CD4-positive, alpha-beta T cell treated with Interferon gamma for 1 hour (primary cell): ENCODE measurements at places on chromosomes 5 and 9.

- no peak for DNase-seq
Measured at GRCh38 chr9:33923998-33924701, 107.2 kb downstream of the UBE2R2 start.

GRCh38 chr9:106284296-106284695 lies 578.7 kb upstream of the ZNF462 start:
- DNase-seq = no peak

GRCh38 chr5:101678481-101679193 lies 617.4 kb downstream of the SLCO4C1 start:
- peak; percentile 1 for DNase-seq

DNA sequence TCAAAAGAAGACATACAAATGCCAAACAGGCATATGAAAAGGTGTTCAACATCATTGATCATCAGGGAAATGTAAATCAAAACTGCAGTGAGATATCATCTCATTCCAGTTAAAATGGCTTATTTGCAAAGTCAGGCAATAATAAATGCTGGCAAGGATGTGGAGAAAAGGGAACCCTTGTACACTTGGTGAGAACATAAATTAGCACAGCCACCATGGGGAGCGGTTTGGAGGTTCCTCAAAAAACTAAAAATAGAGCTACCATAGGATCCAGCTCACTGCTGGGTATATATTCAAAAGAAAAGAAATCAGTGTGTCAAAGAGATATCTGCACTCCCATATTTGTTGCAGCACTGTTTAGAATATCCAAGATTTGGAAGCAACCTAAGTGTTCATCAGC lies 50.3 kb downstream of the AP3S1 start:
- DNase-seq = no peak

DNA sequence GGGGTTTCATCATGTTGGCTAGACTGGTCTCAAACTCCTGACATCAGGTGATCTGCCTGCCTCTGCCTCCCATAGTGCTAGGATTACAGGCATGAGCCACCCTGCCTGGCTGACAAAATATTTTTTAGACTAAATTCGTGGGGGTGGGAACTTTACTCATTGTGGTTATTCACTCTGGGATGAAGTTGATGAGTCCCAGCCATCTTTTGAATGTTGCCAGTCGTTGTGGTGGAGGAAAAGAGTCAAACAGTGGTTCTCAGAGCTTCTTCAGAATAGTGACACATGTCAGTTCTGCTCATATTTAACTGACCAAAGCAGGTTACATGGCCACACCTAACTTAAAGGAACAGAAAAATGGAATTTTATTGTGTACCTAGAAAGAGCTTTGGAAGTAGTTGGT lies 6.9 kb downstream of the SREK1 start:
- no peak for DNase-seq

GRCh38 chr5:169826618-169827017 lies 153.7 kb downstream of the INSYN2B start:
- no peak for DNase-seq

DNA sequence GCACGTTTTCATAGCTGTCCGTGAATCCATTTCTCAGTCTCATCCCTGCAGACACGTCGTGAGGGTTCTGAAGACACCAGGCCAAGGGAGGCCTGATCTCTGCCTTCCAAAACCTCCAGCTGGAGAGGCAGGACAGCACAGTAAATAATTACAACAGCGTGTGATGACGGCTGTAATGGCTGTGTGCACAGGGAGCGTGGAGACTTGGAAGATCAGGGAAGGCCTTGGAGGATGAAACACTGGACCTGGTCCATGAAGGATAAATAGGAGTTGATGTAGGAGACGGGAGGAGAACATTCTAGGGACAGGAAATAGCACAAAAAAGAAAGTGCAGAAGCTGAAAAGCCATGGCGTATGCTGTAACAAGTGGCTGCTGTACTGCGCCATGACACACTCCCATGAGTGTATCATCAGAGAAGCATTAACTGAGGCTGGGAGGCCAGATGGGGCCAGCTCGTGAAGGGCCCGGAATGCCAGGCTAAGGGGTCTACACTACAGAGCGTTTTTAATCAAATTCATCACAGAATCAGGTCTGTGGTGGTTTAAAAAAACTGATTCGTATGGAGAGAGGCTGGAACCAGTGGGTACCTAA lies 97.2 kb downstream of the CRB2 start:
- no peak for DNase-seq

DNA sequence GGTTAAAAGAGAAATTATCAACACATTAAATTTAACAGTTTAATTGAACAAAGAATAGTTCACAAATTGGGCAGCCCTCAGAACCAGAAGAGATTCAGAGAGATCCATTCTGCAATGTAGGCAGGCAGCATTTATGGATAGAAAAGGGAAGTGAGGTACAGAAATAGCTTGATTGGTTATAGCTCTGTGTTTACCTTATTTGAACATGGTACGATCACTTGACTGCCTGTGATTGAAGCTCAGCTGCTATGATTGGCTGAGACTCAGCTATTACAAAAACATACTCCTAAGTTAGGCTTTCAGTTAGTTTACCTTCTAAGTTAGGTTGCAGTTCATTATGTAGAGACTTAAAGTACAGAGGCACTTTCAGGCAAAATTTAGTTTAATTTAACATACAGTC lies 7.3 kb downstream of the CNTRL start:
- no peak for DNase-seq

DNA sequence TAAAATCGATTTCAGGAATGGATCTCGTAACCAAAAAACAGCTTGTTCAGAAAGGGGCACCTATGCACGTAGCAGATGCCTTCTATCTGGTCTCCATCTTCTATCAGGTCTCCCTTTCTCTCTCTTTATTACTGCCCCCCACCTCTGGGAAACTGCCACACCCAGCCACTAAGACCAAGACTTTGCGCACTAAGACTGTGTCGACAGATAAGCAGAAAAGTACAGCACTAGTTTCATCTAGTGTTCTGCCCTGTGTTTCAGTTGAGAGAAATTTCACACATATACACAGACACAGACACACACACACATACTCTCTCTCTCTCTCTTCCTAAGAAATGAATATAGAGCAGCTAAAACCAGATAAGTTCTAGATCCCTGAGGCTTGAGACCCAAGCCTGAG lies 210.1 kb upstream of the MAP3K1 start:
- DNase-seq = no peak

DNA sequence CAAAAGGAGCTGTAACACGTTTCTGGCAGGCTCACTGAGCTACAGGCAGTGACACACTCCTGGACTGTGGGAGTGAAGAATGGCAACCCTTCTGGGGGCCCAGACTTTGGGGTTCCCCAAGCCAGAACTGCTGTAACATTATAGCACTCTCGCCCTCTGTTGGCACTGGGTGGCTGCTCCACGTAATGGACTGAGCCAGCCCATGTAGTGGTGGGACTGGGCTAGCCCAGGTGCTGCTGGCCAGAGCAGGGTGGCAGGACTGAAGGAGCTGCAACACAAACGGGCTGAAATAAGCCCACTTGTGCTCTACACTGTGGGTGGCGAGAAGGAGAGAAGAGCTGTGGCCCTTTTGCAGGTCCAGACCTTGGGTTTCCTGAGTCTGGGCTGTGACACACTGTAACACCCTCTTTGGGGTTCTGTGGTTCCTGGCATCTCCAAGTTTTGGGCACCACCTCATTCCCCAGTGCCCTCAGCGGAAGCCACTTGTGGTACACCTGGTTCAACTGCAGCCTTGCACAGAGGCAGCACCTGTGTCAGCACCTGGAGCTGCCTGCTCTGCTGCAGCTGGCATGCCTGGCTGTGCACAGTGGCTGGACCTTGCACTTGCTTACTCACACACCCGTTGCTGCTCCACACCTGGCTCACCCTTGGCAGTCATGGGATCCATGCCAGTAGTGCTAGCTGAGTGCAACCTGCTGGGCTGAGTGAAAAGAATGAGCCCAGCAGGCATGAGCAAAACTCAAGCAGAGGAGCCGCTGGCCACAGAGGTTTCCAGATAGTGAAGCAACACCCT lies 95.0 kb upstream of the PRR16 start:
- no peak for DNase-seq

DNA sequence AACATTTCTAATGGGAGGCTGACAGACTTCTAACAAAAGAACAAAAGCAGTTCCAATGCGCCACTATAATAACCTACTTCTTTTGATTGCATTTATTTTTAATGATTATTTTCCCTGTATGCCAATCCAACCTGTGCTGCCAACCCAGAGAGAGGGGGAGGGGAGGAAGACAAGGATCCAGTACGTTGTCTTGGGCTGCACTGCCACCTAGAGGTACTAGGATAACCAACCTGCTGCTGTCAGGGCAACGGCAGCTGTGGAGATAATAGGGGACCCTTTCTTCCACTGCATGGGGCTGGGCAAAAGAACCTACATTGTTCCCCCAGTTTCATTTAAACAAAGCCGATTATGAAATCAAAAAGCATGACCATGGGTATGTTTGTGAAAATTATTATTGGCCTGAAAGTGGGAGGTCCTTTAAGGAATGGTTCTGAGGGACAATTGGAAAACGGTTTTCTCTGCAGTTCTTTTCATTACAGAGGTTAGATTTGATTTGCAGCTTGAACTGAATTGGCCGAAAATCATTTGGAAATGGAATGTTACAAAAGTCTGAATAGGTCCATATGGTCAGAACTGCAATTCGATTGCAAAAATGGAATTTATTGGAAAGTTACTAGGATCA lies 101.3 kb downstream of the RASEF start:
- DNase-seq = peak; percentile 7

GRCh38 chr5:68219161-68219816 lies 3.7 kb downstream of the PIK3R1 start:
- no peak for DNase-seq

DNA sequence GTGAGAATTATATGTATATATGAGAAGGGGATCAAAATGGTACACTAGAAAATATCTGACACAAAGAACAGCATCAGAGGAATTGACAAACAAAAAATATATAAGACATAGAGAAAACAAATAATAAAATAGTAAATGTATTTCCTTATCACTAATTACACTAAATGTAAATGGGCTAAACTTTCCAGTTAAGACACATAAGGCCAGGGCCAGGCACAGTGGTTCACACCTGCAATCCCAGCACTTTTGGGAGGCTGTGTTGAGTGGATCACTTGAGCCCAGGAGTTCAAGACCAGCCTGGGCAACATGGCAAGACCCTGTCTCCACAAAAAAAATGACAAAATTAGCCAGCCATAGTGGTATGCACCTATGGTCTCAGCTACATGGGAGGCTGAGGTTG lies 8.5 kb downstream of the FBXL17 start:
- no peak for DNase-seq

GRCh38 chr5:156685481-156685880 lies 164.6 kb upstream of the PPP1R2B start:
- DNase-seq = no peak

GRCh38 chr9:92275541-92275940 lies 18.0 kb downstream of the IARS1 start:
- DNase-seq = no peak

GRCh38 chr5:598564-598890 lies 13.6 kb upstream of the CEP72 start:
- no peak for DNase-seq

DNA sequence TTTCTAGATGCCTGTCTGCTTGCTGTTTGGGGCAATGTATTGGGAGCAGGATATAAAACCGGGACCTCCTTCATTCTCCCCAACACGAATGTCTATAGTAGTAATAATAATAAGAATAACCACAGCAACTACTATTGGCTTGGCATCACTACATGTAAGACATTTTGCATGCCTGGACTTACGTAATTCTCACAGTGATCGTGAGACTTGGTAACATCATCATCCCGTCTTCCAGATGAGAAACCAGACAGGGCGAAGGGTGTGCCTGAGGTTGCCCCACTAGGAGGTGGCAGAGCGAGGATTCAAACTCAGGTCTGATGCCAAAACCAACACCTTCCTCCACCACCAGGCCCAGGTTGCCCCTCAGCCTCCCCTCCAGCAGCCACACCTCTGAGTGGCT lies 185.1 kb downstream of the RGS3 start:
- DNase-seq = no peak

- no peak for DNase-seq
Measured at GRCh38 chr5:111163000-111163399, 61.2 kb upstream of the CAMK4 start.

DNA sequence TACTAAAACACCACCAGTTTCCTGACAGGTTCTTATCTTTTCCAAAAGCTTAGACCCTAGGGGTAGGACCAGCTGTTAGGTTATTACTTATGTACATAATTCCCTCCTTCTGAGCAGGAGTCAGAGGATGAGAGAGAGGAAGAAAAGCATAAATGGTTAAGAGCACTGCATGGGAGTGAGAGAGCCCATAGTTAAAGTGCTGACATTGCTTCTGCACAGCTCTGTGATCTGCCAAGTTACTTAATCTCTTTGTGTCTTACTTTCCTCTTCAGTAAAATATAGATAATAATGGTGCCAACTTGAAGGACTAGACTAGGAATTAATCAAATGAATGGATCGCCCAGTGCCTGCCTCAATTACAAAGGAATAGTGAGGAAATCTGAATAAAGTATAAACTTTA lies 66.4 kb downstream of the NRG2 start:
- DNase-seq = no peak

DNA sequence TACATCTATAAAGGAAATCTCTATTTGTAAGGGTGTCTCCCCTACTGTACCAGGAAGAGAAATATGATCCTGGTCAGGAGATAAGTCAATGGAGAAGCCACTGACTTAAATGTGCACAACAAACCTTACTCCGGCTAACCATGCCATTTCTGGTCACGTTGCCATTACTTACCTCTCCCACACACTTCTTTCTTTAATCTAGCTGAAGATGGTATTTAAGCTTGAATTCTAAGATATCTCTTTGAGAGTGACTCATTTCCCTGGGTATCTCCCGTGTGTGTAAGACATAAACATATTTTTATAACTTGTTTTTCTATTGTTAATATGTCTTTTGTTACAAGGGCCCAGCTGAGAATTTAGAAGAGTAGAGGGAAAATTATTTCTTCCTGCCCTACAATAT lies 296.6 kb downstream of the SEMA5A start:
- no peak for DNase-seq

DNA sequence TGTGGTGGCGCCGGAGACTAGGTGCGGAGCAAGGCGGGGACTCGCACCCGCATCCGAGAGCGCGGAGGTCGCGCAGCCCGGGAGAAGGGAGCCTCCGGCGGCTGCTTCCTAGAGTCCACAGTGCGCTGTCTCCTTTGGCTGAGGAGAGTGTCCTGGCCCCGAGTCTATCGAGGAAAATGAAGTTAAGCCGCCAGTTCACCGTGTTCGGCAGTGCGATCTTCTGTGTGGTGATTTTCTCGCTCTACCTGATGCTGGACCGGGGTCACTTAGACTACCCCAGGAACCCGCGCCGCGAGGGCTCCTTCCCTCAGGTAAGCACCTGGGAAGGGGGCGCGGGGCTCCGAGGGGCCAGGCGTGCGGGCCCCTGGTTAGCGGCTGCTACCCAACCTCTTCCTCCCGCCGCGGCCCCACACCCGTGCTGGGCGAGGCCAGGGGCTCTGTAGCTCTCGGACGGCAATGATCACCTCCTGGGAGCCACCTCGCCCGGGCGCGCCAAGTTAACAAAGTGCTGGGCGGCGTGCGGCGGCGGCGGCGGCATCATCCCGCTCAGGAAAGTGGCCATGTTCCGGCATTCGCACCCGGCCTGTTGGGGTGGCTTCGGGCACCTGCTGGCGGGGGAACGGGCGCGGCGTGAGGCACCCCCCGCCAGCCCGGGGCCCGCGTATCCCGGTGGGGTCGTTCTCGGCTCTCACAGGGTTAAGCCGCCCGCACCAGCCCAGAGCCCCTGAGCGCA lies 681 bp downstream of the MAN2A1 start:
- DNase-seq = peak; percentile 21

GRCh38 chr9:36193023-36193422 lies 2.3 kb downstream of the CLTA start:
- DNase-seq = no peak

- no peak for DNase-seq
Measured at GRCh38 chr9:129280623-129281271, 102.7 kb upstream of the IER5L start.

- DNase-seq = no peak
Measured at GRCh38 chr9:113375057-113376023, 1.4 kb downstream of the HDHD3 start.

- DNase-seq = no peak
Measured at GRCh38 chr5:173577817-173578216, 38.6 kb downstream of the BOD1 start.
